Hematopoietic multipotent progenitor cell treated with erythropoietin and hydrocortisone succinate and interleukin-3 and kit ligand, for 8 days (in vitro differentiated cells): ENCODE measurements at places on chromosomes 5 and 9.

DNA sequence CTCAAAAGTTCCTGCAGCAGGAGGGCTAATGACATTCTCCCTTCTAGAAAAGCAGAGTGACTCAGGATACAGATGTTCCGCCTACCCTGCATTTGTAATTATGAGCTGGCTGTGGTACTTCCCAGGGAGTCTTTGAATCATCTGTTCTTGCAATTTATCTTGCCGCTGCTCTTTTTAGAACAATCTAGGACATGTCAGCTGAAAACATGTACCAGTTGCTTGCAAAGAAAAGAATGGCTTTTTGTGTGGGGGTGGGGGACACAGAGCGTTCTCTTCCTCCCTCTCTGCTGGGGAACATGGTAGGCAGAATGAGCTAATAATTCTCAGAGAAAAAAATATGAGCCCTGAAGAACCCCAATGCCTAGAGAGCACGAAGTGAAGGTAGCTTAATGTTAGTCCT is 51.7 kb upstream of the TUT7 start:
- no peak for DNase-seq

GRCh38 chr5:56569076-56569475 is 246.3 kb upstream of the MAP3K1 start:
- DNase-seq: no peak

GRCh38 chr5:107301999-107302398 is 368.7 kb downstream of the EFNA5 start:
- no peak for DNase-seq

DNA sequence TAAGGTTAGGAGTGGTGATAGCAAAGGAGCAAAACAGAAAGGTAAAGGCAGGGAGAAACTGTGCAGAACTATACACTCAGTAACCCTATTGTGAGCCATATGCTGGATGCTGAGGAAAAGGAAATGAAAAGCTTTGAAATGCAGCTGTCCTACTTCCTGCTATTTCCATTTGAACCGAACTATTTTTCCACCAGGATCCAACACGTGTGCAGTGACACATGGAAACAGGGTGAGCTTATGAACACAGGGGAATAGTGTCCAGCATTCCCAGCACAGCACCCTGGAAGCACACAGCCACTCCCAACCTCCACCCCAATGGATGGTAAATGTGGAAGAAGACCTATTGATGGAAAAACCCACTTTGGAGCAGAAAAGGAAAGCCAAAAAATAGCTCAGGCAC is 69.0 kb upstream of the SLC12A2 start:
- DNase-seq: no peak
